ENCODE measurements at places on chromosomes 1 and 21. TPM values are rescaled to one million over a fixed set of nuclear protein-coding genes. Genes with fewer than 3 reads are reported as not detected.

The ADORA1 gene
- 19.0 TPM for total RNA-seq

The LAMB3 gene
- total RNA-seq: 5.9 TPM

DNA sequence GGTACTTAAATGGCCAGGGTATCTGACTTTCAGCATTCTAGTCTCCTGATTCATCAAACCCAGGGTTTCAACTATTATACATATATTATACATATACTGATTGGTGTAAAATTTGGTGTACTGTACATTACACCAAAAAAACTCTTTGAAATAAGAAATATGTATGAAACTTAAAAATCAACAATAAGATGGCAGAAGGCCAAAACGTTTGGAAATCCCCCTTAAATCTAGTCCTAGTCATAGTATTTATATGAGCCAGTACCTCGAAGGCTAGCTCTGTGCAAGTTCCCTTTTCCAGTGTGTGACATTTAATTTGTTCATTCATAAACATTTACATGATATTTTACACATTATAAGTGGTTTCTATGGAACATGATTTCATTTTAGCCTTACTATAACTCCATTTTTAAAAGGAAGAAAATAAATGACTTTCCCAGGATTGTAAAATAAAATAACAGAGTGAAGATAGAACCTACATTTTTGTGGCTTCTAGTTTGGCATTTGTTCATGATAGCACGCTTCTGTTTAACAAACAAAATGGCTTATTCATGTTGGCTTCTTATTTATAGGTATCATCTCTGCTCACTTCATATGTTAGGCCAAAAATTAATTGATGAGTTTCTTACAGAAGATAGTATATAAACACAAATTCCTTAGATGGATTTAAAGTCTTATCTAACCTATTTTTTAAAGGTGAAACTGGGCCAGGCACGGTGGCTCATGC lies 18.8 kb upstream of the ZNF281 start:
- DNase-seq: no peak

The PAPPA2 gene
- 0.35 TPM for total RNA-seq

DNA sequence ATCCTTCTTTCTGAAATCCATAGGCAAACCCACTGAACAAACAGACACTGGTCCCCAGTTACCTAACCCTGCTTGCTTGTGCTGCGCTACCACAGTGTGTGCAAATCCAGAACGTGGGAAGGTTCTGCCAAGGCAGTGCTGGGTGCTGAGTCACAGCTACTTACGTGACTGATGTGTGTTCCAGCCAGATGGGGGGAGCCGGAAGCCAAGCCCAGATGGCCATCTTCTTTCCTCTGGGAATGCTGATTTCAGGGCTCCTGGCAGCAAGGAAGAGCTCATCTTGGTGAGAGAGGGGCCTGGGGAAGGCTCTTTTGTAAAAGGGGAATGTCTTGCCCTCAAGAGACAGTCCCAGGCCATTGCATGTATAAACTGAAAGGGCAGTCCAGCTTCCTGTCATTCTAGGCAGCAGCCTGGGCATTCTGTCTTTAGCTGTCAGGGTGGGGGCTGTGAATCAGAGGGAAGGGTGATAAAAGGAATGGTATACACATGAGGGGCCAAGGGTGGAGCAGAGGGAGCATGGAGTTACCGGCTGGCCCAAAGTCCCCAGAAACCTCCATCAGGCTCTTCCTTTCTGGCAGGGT lies 54.1 kb downstream of the CD46 start:
- DNase-seq: peak; percentile 85

The PTGFRN gene
- 119 TPM for total RNA-seq

The ATP1A2 gene
- 209 TPM for total RNA-seq

- DNase-seq: no peak
Observed at GRCh38 chr1:212513586-212513985, 80.9 kb downstream of the NENF start.

- DNase-seq: peak; percentile 2
Observed at GRCh38 chr21:18810136-18810535, 406.6 kb upstream of the TMPRSS15 start.

The TMPRSS15 gene
- total RNA-seq: not detected

GRCh38 chr21:36783612-36784374 lies 84.9 kb downstream of the SIM2 start:
- no peak for DNase-seq

- peak; percentile 54 for DNase-seq
Observed at GRCh38 chr1:17204546-17205440, at the start of gene PADI1. TSS of gene PADI1 (plus strand) at chr1:17205128. CDS start at chr1:17205218, 90 bp downstream.

The C1orf141 gene
- not detected for total RNA-seq

The IVL gene
- not detected for total RNA-seq

The CELA2A gene
- total RNA-seq: not detected

GRCh38 chr1:236753516-236753915 lies 41.6 kb upstream of the MTR start:
- no peak for DNase-seq

The MPL gene
- total RNA-seq: 0.73 TPM

The RGS4 gene
- 0.92 TPM for total RNA-seq

DNA sequence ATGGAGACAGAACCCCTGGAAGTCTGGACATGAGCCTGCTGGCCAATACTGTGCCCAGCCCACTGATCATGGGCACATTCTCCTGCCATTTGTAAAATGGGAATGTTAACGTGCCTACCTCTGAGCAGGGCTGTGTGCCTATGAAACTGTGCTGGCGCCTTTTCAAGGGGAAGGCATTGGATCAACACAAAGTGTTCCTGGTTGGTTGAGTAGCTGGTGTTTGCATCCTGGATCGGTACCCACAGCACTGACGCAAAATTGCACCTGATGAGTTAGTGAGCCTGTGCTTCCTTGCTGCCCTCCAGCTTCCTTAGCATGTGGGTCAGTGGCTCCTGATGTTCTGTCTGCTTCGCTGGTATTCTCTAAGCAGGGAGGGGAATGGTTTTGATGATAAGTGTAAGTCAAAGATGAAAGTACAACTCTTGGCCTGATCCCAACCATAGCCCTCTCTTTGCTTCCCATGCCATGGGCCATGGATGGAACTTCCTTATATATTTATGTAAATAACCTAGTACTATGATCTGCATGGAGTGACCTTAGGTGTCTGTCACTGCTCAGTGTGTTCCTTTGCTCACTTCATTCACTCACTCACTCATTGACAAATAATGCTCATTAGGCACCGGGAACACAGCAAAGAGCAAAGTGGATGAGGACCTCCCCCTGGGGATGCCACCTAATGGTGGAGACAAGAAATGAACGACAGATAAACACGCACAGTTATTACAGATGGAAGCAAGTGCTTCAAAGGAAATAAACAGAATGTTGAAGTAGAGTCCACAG lies 22.7 kb downstream of the MAB21L3 start:
- no peak for DNase-seq

DNA sequence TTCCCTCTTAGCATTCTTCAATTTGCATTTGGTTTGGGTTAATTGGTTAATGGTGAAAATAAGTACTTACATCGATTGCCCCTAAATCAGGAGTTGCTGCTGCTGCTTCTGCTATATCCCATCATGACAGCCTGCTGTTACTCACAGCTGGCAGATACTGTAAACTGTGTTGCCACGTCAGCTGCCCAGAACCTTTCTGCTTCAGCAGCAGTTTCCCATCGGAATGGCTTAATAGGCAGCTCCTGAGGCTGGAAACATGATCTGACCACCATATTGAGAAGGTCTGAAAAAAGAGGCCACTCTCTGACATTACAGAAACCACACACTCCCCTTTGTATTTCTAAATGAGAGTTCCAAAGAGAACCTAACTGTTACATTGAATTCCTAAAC lies 14.3 kb upstream of the SEC16B start:
- DNase-seq: no peak

- peak; percentile 93 for DNase-seq
Observed at GRCh38 chr1:54715493-54716298, at the start of gene TTC4. TSS of gene TTC4 (plus strand) at chr1:54715861. CDS start at chr1:54715909, 48 bp downstream.

- DNase-seq: no peak
Observed at GRCh38 chr1:167420510-167420909, 97.8 kb downstream of the CD247 start.

GRCh38 chr1:111468717-111469100 lies 5.1 kb upstream of the C1orf162 start:
- no peak for DNase-seq

- DNase-seq: no peak
Observed at GRCh38 chr1:57858740-57859139, 434.9 kb upstream of the DAB1 start.

- no peak for DNase-seq
Observed at GRCh38 chr1:185862235-185862634, 128.0 kb downstream of the HMCN1 start.

- DNase-seq: peak; percentile 74
Observed at GRCh38 chr1:8202182-8202905, 115.6 kb upstream of the SLC45A1 start.

The FCRL2 gene
- total RNA-seq: not detected

DNA sequence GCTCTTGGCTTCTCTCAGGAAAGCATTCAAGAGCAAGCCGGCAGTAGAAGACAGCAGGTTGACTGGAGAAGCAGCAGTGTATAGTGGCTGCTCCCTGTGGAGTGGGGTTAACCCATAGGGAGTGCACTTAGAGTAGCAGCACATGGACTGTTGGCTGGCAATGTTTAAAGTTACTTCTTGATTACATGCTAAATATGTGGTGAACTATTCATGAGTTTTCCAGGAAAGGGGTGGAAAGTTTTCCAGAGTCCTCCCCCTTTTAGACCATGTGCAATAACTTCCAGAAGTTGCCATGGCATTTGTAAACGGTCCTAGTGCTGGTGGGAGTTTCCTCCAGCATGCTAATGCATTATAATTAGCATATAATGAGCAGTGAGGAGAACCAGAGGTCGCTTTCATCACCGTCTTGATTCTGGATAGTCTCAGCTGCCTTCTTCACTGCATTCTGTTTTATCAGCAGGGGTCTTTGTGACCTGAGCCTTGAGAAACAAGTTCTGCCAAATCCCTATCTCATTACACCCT lies 131.8 kb downstream of the CCDC185 start:
- no peak for DNase-seq

DNA sequence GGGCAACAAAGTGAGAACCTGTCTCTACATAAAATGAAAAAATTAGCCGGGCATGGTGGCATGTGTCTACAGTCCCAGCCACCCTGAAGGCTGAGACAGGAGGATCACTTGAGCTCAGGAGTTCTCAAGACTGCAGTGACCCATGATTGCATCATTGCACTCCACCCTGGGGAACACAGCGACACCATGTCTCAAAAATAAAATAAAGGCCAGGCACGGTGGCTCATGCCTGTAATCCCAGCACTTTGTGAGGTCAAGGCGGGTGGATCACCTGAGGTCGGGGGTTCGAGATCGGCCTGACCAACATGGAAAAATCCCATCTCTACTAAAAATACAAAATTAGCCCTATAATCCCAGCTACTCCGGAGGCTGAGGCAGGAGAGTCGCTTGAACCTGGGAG lies 20.1 kb downstream of the ANKRD13C start:
- no peak for DNase-seq
